Activated CD8-positive, alpha-beta memory T cell treated with anti-CD3 and anti-CD28 coated beads, Interleukin-2, amount 10 ng/mL, durations not matched to agents 7 days and 5 days (primary cell): ENCODE measurements at places on chromosomes 7 and 10. TPM values are rescaled to one million over a fixed set of nuclear protein-coding genes. Genes with fewer than 3 reads are reported as not detected.

DNA sequence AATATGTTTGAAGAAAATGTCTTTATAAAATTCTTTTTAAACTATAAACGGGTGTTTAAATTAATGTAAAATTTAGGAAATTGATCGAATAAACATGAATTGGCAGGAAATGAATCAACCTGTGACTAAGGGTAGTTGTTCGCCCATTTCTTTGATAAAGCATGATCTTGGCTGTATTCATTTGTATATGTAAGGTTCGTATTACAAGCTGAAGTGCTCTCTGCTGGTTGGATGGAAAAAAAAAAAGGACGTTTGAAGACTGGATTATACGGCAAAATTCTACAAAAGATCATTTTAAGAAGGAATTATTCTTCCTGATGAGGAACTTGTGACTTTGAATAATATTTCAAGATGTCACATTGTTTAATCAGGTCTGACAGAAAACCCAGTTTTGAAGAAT lies 185.4 kb upstream of the ANK3 start:
- no peak for DNase-seq

- no peak for DNase-seq
These were observed 754.0 kb upstream of the GALNT17 start for GRCh38 chr7:70377957-70378356.

- DNase-seq = peak; percentile 72
These were observed 5.3 kb upstream of the GIMAP5 start for GRCh38 chr7:150731916-150732315.

DNA sequence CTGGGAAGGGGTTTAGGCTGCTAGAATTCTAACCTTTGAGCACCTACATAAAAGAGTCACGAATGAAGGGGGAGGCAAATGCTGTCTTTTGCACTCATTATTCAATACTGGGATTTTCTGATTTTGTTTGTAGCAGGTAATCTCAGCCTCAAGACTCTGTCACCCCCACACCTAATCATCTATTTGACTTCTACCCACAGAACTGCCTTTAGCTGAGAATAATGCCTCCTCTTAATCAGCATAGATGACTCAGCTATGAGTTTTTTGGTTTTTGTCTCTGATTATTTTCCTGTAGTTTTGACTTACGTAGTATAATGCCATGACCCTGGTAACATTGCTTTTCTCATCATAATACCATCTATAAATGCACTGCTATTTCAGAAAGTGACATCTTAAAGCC lies 42.7 kb upstream of the CACNB2 start:
- no peak for DNase-seq

GRCh38 chr10:44937196-44938005 lies 22.2 kb upstream of the RASSF4 start:
- peak; percentile 34 for DNase-seq

DNA sequence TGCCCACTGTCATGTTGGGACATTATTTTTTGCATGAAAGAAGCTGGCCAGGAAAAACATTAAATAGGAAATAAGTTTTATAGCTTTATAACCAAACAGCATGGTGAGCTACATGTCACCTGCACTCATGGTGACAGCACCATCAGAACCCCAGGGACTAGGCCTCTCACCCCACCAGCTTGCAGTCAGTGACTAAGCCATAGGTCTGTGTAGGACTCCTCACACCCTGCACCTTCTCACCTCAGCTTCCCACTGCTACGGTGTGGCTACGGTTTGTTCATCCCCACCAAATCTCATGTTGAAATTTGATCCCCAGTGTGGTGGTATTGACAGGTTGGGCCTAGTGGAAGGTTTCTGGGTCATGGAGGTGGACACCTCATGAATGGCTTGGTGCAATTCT lies 161.3 kb upstream of the VIPR2 start:
- no peak for DNase-seq

GRCh38 chr7:95798401-95798930 lies 26.1 kb downstream of the DYNC1I1 start:
- DNase-seq = no peak

GRCh38 chr7:30166841-30167235 lies 32.1 kb downstream of the MTURN start:
- no peak for DNase-seq

DNA sequence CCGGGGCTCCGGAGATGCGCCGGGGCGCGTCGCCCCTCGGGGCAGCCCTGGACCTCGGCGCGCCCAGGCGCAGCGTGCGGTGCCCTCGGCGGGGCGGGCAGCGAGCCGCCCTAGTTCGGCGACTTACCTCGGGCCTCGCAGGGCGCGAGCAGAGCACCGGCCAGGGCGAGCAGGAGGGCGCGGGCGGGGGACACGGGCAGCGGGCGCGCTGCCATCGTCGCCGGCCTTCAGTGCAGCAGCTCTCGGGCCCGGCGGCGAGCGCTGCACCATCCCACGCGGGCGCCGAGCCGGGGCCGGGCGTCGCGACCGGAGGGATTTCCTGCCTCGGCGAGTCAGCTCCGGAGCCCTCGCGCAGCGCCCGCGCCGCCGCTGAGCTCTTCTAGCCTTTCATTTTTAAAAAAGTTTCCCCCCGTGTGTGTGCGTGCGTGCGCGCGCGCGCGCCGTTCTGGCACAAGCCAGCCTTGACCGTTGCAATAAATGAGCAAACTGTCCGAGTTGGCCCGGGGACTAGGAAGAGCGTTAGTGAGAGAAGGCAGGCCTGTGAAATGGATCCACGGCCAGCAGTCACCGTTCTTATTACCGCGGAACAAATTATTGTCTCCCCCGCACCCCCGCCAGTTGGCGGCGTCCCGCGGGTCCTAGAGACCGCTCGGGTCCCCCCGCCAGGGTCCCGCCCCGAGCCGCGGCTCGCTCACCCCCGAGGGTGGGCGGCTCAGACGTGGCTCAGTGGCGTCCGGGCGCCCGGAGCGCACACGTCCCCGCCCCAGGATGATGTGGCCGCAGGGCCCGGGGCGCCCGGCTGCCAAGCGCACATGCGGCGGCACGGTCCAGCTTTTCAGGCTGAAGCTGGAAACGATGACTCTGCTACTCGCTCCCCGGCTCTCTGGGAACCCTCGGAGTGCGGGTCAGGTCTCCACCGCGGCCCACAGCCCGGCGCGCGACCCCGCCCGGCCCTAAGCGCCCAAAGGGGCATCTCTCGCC lies at the start of gene ADAM12:
Gene ADAM12 (minus strand): TSS at position 547 of the 981 bp plus-strand sequence. CDS start 332 bp downstream, at position 215.
- DNase-seq = no peak

GRCh38 chr7:127713758-127714157 lies 61.8 kb downstream of the SND1 start:
- DNase-seq = no peak

Gene RNF32
- total RNA-seq = 2.0 TPM

Gene RASA4B
- total RNA-seq = 14.8 TPM

Gene PTPRE
- total RNA-seq = 16.5 TPM

Gene SPAM1
- total RNA-seq = not detected
